ENCODE measurements at places on chromosomes 7 and 10.
A peak's percentile ranks its signal among the peaks of the same experiment; 100 is the strongest.

- no peak for DNase-seq
These were observed 56.4 kb downstream of the STEAP1B start for GRCh38 chr7:22443370-22444180.

DNA sequence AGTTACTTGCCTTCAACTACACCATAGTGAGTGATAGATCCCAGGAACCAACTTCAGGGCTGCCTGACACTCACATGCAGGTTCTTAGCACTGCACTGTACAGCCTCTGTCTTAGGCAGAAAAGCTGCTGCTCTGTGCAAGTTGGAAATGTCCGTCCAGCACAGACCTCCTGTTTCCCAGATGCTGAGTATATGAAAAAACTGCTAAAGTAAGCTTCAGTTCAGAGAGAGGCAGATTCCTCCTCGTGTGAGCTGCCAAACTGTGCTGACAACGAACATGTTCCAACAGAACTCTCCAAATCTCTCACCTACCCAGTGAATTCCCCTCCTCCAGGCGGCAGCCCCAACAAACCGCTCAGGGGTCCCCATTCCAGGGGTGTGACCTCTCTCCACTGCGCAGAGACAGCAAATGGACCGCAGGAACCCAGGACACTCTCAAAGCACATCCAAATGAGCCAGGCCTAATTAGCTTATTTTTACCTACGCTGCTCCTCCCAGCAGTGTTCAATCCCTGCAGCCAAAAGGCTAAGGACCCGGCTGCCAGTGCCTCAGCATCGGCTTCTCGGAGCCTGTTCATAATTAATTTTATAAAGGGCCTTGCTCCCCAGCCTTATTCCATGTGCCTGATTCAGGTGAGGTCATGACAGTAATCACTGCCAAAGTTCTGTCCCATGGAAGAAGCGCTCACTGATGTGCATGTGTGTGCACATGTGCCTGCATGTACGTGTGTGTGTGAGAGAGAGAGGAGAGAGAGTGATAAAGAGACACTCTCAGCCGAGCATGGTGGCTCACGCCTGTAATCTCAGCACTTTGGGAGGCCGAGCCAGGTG lies 159.5 kb upstream of the AUTS2 start:
- no peak for DNase-seq

- no peak for DNase-seq
These were observed 119.0 kb upstream of the LANCL2 start for GRCh38 chr7:55246171-55246570.

GRCh38 chr7:144820552-144820951 lies 15.3 kb downstream of the TPK1 start:
- DNase-seq, result no peak

DNA sequence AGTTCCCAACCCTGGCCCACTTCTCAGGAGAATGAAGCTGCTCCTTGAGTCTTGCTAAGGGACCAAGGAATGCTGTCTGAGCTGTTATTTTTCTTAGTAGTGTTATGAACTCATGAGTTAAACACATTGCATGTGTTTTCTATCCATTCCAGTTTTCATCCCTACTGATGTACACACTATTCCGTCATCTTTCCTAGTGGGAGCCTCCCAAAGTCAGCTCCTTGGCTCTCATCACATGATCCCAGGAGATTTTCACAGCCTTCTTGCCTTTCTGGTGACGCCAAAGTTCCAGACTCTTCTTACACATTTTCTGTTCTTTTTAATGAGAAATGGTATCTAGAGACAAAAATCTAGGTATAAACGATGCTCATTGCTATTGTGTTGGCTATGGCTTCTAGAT lies 8.4 kb upstream of the C10orf71 start:
- DNase-seq, result no peak

DNA sequence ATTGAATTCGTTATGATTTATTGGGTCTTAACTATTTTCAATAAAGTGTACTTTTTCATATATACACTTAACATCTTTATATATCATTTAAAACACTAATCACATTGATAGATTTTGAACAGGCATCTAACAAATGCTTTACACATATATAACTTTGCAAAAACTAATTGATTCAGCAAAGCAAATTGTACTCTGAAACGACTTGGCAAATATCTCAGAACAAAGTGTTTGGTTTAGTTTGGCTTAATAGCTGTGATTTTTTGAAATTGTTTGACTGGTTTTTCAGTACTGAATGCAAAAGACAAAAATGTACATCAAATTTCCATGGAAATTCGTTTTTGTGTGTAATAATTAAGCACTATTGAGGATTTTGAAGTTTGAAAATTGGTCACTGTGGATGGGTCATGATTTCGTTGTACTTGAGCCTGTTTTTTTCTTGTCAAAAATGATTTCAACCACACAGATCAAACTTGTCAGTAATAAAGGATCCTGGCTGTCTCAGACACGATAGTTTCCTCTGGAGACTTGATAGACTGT lies 125.3 kb upstream of the SLC25A13 start:
- DNase-seq, result no peak

GRCh38 chr10:95392217-95392584 lies 101.4 kb upstream of the PDLIM1 start:
- no peak for DNase-seq

DNA sequence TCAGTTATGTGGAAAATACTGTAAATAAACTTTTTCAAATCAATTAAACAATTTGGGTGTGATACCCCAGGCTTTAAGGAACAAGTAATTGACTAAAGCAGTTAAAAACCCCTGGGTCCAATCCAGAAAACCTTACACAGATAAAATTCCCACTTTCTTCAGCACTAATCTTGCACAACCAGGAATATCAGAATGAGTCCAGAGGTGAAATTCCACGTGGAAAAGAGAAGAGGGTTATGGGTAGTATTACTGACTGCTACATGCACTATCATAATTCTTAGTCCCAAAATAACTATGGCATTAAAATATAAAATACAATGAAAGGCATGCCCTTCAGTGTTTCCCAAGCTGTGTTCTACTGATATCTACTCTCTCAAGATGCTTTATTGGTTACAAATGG lies 135.7 kb upstream of the STEAP4 start:
- DNase-seq, result no peak

- DNase-seq, result no peak
These were observed 86.5 kb downstream of the SEMA3A start for GRCh38 chr7:84108119-84108518.

DNA sequence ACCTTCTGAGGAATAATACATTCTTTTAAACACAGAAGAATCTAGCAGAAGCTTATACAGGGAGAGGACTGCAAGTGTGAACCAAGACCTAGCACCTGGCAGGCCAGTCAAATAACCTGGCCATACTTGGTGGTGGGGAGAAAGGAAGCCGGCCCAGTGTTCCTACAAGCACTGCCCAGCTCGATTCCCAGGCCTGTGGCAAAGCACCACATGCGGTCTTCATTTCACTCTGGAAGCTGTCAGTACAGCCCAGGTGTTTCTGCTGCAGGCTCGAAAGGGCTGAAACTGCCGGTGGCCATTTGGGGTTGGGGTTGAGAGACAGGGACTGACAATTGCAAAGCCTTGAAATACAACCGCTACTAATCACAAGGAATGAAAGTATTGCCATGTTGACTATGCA lies 50.8 kb upstream of the EGFR start:
- DNase-seq, result no peak

DNA sequence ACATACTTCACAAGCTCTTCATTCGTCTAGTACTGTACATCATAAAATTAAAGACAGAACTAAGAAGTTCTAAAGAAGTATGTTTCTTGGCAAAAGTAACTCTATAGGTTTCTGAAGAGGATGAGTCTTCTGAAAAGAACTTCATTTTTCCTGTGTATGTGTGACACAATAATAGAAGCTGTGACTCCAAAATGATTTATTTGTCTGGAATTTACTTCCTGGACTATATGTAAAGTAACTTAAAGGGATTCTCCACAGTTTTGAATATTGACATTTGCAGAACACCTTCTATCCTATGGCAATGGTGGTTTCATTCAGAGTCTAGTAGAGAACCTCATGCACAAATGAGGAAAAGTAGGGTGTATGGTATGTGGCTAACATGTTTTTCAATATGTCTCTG lies 19.8 kb upstream of the CLDN12 start:
- DNase-seq, result no peak

GRCh38 chr7:15490291-15490690 lies 71.5 kb downstream of the AGMO start:
- DNase-seq, result no peak

GRCh38 chr7:35694161-35694783 lies 663 bp downstream of the HERPUD2 start:
- peak; percentile 47 for DNase-seq

- no peak for DNase-seq
These were observed 306.3 kb downstream of the C7orf25 start for GRCh38 chr7:42605406-42606192.

- DNase-seq, result no peak
These were observed 21.3 kb downstream of the GCK start for GRCh38 chr7:44167920-44168319.

GRCh38 chr10:21213381-21213780 lies 312.1 kb downstream of the SKIDA1 start:
- no peak for DNase-seq

- no peak for DNase-seq
These were observed 15.1 kb downstream of the BRAF start for GRCh38 chr7:140909476-140910161.

GRCh38 chr10:114526504-114527238 lies 122.4 kb upstream of the AFAP1L2 start:
- no peak for DNase-seq

DNA sequence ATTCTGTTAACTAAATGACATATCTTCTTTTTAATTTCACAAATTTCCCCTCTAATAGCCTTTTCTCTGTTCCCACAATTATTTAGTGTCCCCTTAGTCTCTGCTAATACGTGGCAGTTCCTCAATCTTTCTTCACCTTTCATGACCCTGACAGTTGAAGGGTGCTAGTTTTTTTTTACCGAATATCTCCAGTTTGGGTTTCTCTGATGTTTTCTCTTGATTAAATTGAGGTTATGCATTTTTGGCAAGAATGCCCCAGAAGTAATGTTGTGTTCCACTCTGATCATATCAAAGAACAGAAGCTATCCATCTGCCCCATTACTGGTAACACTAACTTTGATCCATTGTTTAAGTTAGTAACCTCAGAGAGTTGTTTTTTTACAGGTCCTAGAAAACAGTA lies 133.6 kb upstream of the ASAH2 start:
- DNase-seq, result no peak

DNA sequence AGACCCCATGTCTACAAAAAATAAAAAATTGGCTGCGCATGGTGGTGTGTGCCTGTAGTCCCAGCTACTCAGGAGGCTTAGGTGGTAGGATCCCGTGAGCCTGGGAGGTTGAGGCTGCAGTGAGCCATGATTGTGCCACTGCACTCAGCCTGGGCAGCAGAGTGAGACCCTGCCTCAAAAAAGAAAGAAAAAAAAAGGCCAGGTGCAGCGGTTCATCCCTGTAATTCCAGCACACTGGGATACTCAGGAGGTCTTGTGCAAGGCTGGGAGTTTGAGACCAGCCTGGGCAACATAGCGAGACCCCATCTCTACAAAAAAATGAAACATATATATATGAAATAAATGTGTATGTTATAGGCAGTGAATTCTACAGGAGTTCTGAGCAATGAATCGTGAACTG lies 44.5 kb upstream of the UBE2H start:
- no peak for DNase-seq

DNA sequence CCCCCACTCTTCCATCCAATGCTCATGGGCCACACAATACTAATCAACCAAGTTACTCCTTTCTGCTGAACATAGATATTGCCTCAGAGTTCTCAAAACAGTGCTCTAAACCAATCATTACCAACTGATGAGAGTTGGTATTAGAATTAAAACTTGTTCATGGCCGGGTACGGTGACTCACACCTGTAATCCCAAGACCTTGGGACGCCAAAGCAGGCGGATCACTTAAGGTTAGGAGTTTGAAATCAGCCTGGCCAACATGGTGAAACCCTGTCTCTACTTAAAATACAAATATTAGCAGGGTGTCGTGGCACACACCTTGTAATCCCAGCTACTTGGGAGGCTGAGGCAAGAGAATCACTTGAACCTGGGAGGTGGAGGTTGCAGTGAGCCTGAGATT lies 8.2 kb downstream of the TM9SF3 start:
- DNase-seq, result no peak

GRCh38 chr10:19767876-19768275 lies 48.4 kb upstream of the PLXDC2 start:
- no peak for DNase-seq

DNA sequence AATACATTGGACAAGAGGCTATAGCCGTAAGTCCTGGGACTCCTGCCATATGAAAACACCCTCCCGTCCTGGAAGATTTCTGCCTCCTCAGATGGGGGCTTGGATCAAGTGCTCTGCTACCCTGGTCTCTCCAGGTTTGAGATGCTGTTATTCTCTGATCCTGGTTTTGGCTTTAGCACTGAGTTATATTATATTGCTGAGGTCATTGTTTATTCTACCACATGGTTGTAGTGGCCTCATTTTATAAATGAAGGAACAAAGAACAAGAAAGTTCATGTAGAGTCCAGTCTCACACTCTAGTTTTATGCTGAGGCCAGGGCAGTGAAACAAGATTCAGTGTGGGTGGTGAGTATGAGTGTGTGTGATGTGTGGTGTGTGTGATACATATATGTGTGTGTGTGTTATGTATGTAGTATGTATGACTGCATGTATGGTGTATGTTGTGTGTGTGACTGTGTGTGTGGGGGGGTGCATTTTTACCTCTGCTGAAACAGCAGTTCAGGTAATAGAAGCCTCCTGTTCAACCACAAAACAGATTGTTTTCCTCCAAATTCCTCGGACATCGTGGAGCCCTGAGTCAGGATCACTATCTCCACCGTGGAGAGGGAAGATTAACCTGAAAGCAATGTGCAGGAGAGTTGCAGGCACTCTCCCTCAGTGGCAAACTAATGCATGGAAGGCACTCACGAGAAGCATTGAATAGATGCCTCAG lies 80.7 kb downstream of the C7orf25 start:
- DNase-seq, result no peak

GRCh38 chr10:101161494-101162299 lies 30.6 kb downstream of the TLX1 start:
- DNase-seq, result peak; percentile 69

DNA sequence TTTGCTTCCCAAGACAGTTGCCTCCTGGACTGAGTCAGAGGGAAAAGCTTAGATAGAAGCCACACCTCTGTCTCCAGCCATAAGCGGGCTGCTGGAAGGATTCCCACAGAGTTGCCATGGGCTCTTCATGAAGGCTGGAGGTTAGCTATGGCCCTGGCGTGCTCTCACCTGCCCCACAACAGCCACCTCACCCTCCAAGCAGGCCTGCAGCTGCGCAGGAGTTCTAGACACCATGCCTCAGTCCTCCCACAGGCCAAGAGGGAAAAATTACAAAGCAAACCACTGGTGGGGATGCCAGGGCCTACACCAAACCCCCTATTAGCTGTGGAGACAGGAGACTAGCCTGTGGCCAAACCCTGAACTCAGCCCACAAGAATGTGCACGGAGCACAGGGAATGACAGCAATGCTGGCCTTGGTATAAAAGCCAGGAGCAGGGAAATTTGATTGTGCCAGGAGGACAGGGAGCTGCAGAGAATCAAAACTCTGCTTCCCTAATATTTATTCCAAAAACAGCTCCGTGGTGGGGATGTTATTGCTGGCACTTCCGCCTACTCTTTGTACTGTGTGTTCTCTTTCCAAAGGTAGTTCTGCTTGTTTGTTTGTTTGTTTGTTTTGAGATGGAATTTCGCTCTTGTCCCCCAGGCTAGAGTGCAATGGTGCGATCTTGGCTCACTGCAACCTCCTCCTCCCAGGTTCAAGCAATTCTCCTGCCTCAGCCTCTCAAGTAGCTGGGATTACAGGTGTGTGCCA lies 60.3 kb upstream of the STK17A start:
- DNase-seq, result no peak

- no peak for DNase-seq
These were observed 569.5 kb upstream of the LRRN3 start for GRCh38 chr7:110521357-110521911.

GRCh38 chr10:71571460-71572175 lies 148.0 kb downstream of the C10orf105 start:
- no peak for DNase-seq

GRCh38 chr7:128274884-128275603 lies 34.0 kb downstream of the LEP start:
- no peak for DNase-seq
